ENCODE measurements at places on chromosomes 13 and 19.

DNA sequence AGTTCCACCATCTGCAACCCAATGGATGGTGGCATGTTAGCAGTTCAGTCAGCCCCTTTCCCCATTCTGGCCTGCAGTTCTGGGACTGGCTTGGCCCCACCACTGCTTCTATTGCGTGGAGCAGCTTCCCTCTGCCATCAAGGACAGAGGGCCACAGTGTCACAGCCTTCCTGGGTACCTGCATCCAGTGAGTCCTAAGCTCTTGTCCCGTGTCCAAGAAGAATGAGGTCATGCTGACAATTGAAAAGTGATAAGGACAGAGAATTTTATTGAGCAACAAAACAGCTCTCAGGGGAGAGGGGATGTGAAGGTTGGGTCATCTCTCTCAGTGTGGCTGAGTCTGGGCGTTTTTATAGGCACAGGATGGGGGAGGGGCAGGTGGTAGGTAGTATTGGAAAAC lies 33.5 kb upstream of the SIN3B start:
- DNase-seq, result no peak

DNA sequence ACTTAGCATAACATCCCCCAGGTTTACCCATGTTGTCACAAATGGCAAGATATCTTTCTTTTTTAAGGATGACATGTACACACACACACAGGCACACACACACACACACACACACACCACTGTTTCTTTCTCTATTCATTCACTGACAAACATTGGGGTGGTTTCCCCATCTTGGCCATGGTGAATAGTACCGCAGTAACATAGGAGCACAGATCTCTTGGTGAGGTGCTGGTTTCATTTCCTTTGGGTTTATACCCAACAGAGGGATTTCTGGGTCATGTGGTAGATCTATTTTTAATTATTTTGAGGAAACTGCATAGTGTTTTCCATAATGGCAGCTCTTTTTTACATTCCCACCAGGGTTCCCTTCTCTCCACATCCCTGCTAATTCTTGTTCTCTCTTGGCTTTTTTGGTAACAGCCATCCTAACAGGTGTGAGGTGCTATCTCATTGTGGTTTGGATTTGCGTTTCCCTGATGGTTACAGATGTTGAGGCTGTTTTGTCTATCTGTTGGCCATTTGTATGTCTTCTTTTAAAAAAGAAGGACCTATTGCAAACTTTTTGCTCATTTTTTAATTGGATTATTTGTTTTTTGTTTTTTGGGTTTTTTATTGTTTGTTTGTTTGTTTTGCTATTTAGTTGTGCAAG lies 251.7 kb upstream of the IRS2 start:
- no peak for DNase-seq

- peak; percentile 99 for DNase-seq
Observed at GRCh38 chr19:18364826-18365528, 21.0 kb upstream of the GDF15 start.

- no peak for DNase-seq
Observed at GRCh38 chr13:28467034-28467433, 27.9 kb downstream of the FLT1 start.

- DNase-seq, result no peak
Observed at GRCh38 chr19:39389631-39390414, 1.1 kb downstream of the PAF1 start.

DNA sequence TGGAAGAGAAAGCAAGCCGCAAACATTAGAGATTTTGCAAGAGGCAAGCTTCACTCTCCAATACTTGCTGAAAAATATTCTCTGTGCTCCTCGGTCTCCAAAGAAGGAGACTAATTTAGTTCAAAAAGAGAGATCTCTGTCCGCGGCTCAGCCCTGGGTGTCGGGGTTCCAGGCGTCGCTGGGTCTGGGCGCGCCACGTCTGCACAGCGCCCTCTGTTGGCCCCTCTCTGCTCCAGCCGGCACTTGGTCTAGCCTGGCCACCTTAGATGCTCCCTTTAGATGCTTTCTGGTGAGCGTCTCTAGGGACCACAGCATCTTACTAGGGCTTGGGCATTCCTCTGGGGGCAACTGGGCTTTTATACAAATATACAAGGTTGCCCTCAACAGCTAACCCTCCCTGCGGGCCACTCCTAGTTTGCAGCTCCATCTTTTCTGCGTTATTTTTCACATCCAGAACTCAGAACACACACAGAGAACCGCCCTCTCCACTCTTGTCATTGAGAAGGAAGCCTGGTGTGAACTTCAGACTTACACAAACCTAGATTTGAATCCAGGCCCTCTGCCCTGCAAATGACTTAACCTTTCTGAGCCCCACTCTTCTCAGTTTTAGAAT lies 78.3 kb downstream of the CYSLTR2 start:
- no peak for DNase-seq

DNA sequence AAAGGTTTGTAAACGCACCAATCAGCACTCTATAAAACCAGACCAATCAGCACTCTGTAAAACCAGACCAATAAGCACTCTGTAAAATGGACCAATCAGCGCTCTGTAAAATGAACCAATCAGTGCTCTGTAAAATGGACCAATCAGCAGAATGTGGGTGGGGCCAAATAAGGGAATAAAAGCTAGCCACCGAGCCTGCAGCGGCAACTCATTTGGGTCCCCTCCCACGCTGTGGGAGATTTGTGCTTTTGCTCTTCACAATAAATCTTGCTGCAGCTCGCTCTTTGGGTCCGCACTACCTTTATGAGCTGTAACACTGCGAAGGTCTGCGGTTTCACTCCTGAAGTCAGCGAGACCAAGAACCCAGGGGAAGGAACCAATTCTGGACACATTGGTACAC lies 28.0 kb downstream of the ZNF175 start:
- no peak for DNase-seq

GRCh38 chr13:93307651-93308050 lies 81.0 kb downstream of the GPC6 start:
- DNase-seq, result peak; percentile 42

DNA sequence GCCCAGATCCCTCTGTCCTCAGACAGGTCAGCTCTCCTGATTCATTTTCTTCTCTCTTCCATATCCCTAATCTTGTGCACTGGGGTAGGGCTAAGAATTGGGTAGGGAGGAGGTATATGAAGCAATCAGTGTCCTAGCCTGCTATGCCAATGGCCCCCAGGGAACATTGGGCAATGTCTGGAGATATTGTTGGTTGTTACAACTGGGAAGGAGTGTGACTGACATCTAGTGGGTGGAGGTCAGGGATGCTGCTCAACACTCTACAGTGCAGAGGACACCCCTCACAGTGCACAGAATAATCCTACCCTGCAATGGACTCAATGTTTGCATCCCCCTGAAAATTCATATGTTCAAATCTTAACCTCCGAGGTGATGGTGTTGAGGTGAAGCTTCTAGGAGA lies 57.5 kb downstream of the CPAMD8 start:
- DNase-seq, result no peak

- no peak for DNase-seq
Observed at GRCh38 chr13:83815598-83815997, 66.7 kb downstream of the SLITRK1 start.

GRCh38 chr19:53055117-53055516 lies 10.6 kb downstream of the ERVV-2 start:
- DNase-seq, result no peak

- no peak for DNase-seq
Observed at GRCh38 chr19:30743011-30743410, 370.8 kb downstream of the ZNF536 start.

DNA sequence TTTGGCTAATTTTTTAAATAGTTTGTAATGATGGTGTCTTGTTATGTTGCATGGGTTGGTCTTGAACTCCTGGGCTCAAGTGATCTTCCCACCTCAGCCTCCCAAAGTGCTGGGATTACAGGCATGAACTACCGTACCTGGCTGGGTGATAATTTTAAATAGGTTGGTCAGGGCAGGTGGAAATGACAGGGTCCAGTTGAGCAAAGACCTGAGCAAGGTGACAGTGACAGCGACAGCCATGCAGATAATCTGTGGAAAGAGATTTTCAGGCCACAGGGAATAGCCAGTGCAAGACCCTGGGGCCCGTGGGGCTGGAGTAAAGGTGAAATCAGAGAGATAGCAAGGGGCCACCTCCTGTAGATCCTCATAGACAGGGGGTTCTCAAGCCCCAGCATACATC lies 3.5 kb downstream of the SPACA6 start:
- no peak for DNase-seq

- peak; percentile 62 for DNase-seq
Observed at GRCh38 chr19:38031423-38031770, 124.4 kb downstream of the SIPA1L3 start.

DNA sequence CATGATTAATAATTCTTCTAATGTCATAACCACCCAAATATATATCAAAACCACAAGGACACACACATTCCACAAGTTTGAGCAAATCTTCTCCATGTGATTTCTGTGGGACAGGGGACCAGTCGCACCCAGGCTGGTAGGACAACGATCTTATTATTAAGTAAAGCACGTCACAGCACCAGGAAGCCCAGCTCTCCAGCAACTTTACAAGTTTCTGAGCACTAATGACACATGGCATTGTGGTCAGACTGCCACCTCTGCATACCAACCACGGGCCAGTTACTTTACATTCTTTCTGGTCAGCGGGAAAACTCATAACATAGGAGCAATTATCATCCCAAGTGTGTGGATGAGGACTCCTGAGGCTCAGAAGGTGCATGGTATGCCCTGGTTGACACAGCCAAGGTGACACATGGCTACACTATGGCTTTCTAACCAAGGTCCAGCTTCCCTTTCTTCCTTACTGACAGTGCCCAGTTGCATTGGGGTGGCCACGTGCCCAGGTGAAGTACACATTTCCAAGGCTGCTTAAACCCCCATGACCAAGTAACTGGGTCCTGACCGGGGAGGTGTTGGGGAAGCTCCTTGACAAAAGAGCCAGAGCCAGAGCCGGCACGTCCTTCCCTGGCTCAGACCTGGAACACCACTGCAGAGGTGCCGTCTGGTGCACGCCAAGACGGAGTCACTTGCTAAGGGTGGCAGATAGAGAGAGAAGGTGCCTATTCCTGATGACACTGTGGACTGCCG lies 27.4 kb downstream of the LATS2 start:
- DNase-seq, result peak; percentile 33

- DNase-seq, result no peak
Observed at GRCh38 chr19:40234429-40235237, 8.1 kb upstream of the CCNP start.

DNA sequence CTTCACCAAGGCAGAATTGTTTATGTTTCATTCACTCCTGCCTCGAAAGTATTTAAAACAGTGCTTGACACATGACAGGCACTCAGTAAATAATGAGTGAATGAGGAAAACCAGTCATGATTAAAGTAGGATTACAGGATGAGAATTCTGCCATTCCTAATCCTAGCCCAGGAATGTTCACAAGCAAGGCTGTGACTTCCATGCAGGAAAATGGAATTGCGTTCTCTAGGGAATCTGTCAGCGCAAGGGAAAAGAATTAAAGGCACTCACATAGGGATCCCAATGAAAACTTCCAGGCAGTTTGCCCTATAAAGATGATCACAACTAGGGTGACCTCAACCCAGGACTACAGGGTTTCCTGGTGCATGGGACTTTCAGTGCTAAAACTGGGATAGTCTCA lies 143.4 kb downstream of the CYSLTR2 start:
- no peak for DNase-seq

GRCh38 chr13:97091196-97091595 lies 96.9 kb upstream of the OXGR1 start:
- DNase-seq, result no peak

GRCh38 chr13:108176685-108177274 lies 38.6 kb downstream of the LIG4 start:
- no peak for DNase-seq

DNA sequence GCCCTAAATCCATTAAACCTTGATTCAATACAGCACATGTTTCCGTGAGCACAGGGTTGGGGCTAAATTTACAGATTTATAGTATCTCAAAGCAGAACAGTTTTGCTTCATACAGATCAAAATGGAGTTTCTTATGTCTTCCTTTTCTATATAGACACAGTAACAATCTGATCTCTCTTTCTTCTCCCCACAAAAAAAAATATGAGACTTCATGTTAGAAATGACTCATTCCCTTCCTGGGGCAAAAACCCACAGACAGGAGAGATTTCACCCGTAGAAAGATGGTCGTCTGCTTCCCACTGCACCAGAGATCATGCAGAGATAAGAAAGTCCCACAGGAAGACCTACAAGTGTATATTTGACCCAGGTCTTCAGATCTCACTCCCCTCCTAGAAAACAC lies 7.7 kb upstream of the ZNF611 start:
- DNase-seq, result no peak

GRCh38 chr13:45132369-45133064 lies 12.2 kb downstream of the GTF2F2 start:
- no peak for DNase-seq

- DNase-seq, result peak; percentile 41
Observed at GRCh38 chr13:25286308-25286968, 850 bp downstream of the MTMR6 start.

DNA sequence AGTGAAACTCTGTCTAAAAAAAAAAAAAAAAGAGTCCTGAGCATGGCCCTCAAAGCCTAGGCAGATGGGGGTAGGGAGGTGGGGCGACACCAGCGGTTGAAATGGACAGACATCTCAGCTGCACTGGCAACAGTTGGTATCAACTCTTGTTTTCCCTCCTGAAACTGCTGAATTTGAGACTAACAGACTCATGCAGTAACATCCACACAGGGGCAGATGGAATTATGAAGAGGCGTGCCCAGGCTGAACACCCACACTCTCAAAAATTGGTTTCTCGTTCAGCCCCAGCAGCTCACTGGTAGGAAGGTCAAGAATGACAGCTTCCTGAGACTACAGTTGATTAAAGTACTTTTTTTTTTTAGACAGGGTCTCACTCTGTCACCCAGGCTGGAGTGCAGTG lies 24.1 kb downstream of the PBX4 start:
- no peak for DNase-seq

DNA sequence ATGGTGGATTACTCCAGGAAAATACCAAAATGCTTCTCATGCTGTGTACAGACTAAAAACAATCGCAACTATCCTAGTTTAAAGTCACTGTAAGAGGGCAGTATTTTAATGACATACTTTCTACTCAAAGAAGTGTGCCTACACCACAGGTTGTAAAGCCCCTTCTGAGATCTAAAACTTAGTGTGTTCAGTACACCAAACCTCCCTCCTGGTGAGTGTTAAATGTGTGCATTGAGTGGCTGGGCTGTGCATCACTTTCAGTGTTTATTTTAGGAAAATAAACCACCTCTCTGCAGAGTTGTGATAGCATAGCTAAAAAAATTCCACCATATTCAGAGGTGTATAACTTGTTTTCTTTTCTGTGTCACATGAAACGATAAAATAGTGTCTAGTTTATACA lies 263.7 kb downstream of the DACH1 start:
- DNase-seq, result no peak

- no peak for DNase-seq
Observed at GRCh38 chr13:94218537-94218936, 260.9 kb downstream of the DCT start.

DNA sequence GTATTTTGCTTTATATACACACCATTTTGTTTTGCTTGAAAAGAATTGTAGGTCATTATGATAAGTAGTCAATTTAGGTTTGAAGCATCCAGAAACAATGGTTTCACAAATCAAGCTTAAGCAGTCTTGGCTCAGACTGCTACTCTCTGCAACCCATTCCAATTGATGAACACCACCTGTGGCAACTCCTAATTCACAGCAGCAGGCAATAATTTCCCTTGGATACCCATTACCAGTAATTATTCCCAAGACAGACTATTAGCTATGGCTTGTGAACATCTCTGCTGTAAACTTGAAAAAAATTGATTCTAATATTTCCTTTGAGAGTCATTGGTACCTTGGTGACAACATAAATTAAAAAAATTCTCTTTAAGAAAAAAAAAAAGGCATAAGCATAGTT lies 299.3 kb upstream of the SLITRK6 start:
- no peak for DNase-seq

GRCh38 chr13:20401531-20401930 lies 124.1 kb downstream of the CRYL1 start:
- DNase-seq, result no peak

Measured in fibroblast of skin of right quadriceps (primary cell).